ENCODE measurements at places on chromosomes 12 and 14.

DNA sequence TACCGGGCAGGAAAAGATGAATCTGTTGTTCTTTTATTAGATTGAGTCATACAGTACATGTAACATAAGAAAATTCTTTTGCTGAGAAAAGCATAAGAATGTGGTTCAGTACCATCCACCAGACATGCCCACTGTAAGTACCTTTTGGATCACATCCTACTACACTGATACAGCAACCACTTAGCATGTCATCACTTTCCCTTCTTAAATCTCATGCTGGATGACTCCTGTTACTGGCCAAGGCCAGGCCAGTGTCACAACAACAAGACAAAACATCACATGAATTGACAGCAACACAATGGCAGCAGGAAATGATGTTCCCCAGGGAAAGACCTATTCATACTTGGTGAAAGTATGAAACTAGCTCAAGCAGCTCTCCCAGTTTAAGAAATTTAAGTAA lies 46.4 kb downstream of the STXBP6 start:
- no peak for ATAC-seq

GRCh38 chr14:59267046-59267445 lies 78.6 kb downstream of the DAAM1 start:
- no peak for ATAC-seq

- ATAC-seq, result no peak
Observed at GRCh38 chr12:47686645-47687240, 19.1 kb downstream of the RPAP3 start.

GRCh38 chr14:53190938-53191337 lies 37.8 kb upstream of the DDHD1 start:
- no peak for ATAC-seq

DNA sequence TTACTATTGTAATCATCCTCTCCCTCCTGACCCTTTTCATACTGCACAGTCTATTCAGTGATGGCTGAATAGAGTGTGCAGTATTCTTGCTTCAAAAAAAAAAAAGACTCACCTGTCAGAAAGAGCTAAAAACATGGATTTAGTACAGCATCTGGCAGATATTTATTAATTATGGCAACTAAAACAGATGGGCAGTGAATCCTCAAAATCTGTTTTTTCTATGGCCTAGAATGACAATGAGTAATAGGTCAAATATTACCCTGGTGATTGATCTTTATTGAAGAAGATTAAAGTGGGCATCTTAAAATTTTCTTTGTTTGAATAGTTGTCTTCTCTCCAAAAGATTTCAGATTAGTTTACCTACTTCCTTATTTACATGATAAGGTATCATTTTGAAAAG lies 543.6 kb downstream of the FOXG1 start:
- no peak for ATAC-seq

- no peak for ATAC-seq
Observed at GRCh38 chr12:77429426-77429825, 364.1 kb upstream of the E2F7 start.

DNA sequence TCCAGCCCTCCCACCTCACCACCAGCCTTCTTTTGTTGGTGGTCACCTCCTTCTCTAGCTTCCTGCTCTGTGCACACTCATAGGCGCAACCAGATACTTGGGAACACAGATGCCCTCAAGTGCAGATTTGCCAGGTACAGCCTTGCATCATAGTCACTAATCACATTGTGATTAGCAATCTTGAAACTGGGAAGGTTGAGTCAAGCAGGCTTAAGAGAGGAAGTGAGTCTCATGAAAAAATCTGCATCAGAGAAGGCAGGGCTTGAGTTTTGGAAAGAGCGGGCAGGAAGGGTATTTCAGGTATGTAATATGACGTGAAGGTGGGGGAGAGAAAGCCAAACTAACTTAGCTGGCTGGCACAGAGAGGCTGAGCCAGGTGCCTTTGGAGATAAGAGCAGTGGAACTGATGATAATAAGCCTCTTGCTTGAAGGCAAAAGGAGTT lies 2.7 kb upstream of the RABGGTA start:
- ATAC-seq, result no peak

DNA sequence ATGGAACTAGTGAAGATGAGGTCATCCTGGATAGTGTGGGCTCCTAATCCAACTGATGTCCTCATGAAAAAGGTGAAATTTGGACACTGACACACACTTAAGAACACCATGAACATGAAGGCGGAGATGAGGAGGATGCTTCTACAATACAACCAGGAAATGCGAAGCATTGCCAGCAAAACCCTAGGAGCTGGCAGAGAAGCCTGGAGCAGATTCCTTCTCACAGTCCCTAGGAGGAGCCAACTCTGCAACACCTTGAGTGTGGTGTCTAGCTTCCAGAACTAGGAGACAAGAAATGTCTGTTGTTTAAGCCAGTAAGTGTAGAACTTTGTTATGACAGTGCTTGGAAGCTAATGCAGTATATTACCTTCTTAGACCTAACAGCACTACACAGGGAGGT lies 191.9 kb upstream of the PWP1 start:
- no peak for ATAC-seq

DNA sequence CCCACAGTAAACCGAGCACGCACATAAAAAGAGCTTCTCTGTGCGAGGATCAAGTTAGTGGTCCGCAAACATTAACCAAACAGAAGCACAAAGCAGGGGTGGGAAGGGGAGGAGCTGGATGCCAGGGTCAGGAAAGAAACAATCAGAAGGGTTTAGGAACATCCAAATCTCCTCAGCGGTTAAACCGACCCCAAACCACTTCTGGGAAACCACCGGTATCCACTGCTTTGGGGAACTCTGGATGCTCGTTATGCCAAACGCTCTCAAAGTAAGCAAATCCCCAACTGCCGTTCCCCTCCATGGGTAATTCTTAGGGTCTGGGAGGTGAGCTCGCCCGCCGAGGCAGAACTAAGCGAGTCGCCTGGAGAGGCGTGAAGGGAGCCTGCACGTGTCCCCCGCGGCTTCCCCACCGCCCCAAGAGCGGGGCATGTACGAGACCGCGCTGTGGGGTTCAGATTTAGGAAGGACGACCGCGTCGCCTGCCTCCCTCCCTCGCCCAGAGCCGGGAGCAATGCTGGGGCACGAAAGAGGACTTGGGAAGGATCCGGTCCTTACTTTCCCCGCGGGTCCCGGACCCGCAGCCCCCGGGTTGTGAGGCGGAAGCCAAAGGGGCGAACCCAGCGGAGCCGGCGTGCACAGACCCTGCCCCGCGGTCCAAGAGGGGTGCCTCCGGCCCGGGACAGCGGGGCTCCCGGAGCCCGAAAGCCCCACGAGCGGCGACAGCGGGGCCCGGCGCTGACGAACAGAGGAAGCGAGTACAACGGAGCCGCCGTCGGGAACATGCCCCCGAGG lies 711 bp downstream of the SBNO1 start:
- ATAC-seq, result peak; percentile 1

- no peak for ATAC-seq
Observed at GRCh38 chr12:104458694-104459367, 2.1 kb downstream of the CHST11 start.

GRCh38 chr14:98200601-98201000 lies 1071.4 kb downstream of the BCL11B start:
- ATAC-seq, result no peak

DNA sequence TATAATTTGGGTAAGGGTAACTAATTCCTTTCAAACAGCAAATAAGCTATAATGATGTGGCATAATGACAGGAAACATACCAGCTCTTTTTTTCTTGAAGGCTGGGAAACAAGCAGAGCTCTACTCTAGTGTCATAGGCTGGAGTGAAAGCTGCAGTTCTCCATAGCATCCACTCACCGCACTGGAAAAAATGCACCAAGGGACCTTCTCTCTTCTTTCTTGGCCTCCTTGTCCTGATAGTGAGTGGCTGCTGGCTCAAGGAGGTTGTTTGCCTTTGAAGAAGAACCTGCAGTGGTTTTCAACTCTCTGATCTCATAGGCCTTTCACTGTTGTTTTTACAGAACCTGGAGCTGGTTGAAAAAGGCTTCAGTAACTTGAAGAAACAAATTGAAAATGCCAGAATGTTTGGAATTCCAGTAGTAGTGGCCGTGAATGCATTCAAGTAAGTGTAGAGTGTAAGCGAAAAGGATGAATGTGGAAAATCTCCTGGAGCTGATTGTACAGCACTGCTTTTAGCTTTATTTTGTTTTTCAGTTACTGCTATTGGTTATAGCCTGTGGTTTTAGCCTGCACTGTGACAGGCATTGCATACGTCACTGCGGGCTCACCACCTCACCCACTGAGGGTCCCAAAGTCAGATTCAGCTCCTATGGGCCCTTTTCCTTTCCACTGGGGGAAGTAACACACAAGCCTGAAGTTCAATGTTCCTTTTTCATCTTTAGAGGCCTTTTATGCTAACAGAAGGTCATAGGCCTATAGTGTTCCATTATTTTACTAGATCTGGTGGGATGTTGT lies 17.2 kb upstream of the AKAP5 start:
- peak; percentile 82 for ATAC-seq

GRCh38 chr12:125645724-125646123 lies 580.5 kb downstream of the AACS start:
- no peak for ATAC-seq

DNA sequence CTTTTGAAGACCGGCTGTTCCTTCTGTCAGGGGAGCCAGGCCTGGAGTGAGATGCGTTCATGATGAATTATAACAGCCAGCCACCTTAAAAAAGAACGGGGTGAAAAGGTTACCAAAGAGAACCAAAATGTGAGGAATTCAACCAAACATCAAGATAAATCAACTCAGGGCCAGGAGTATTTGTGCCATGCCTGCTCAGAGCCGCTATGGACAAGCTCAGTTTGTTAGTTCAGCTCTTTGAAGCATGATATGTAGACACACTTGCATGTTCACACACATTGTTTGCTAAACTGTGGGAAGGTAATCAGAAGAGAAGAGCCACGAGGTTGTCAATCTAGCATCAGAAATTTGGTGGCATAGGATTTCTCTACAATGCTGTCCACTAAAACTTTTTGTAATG lies 367.4 kb upstream of the TBX3 start:
- ATAC-seq, result no peak

DNA sequence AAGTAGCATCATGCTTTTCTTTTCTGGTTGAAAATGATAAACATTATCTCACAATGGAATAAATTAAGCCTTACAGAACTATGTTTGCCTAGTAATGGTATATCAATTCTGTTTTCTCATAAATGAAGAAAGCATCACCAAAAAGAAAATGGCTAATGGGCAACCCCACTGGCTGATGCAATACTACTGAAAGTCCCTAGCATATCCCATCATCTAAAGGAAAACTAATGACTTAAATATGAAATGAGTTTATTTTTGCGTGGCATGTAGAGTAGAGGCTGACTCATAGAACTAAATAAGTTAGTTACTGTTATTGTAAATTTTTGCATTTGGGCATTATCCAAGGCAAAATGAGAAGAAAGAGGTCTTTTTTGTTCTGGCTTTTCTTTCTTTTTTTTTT lies 1156.3 kb upstream of the SEL1L start:
- no peak for ATAC-seq

- no peak for ATAC-seq
Observed at GRCh38 chr14:57212919-57213318, 55.8 kb downstream of the EXOC5 start.

DNA sequence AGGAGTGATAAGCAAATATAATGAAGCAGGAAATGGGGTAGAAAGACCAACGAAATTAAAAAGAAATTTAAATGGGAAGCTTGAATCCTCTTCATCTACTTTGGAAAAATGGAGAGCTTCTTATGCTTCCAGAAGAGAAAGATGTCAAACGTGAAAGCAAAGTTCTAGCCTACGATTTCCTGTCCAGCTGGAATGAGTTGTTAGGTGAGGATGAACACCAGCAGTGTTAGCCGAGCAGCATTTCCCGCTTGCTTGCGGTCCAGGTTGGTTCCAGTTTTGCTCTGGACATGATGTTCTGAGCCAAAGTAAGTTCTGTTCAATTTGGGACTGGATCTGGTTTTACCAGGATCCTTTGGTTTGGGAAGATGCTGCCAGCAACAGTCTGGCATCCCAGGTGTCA lies 78.9 kb downstream of the DACT1 start:
- ATAC-seq, result no peak

GRCh38 chr12:59904874-59905521 lies 309.2 kb downstream of the SLC16A7 start:
- no peak for ATAC-seq

- ATAC-seq, result no peak
Observed at GRCh38 chr12:87775051-87775450, 254.2 kb downstream of the C12orf50 start.

- no peak for ATAC-seq
Observed at GRCh38 chr12:46404733-46405132, 32.2 kb upstream of the SLC38A2 start.
